ENCODE measurements at places on chromosomes 5 and 9.

DNA sequence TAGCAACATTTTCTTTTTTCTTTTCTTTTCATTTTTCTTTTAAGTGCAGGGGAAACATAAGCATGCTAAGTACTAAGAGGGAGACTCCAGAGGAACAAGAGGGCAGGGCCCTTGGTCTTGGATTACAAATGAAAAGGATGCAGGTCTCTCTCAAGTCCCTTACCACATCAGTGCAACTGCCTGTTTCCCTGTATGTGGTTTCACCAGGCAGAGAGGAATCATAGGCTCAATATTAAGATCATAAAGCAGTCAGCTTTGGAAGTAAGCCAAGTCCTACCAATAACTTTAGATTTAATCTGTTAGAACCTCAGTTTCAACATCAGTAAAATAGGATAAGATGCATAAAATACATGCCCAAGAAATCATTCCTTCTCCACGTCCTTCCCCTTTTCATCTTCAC is 422.7 kb upstream of the PAPPA start:
- DNase-seq = no peak

GRCh38 chr9:106779796-106780195 is 83.2 kb upstream of the ZNF462 start:
- no peak for DNase-seq

GRCh38 chr5:4050203-4050602 is 454.6 kb downstream of the IRX1 start:
- DNase-seq = no peak

- DNase-seq = no peak
Measured at GRCh38 chr5:119200795-119201194, 129.9 kb downstream of the DMXL1 start.

GRCh38 chr9:84375954-84376353 is 35.4 kb upstream of the SLC28A3 start:
- DNase-seq = no peak

- DNase-seq = no peak
Measured at GRCh38 chr9:113589407-113589806, 125.9 kb downstream of the RGS3 start.

DNA sequence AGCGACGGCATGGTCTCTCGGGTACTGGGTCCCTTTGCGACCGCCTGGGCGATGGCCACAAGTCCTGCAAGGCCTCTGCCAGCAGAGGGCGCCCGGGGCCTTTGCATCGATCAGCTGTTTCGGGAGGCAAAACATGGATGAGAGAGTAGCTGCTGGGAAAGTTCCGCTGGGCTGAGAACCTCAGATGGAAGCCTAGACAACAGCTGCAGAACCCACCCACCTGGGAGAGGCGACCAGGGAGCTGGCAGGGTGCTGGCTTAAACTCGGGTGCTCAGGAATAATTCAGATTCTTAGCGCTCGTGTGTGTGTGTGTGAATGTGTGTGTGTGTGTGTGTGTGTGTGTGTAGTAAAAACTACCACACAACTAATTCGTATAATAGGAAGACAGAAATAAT is 50.0 kb downstream of the TRIM32 start:
- DNase-seq = peak; percentile 7

DNA sequence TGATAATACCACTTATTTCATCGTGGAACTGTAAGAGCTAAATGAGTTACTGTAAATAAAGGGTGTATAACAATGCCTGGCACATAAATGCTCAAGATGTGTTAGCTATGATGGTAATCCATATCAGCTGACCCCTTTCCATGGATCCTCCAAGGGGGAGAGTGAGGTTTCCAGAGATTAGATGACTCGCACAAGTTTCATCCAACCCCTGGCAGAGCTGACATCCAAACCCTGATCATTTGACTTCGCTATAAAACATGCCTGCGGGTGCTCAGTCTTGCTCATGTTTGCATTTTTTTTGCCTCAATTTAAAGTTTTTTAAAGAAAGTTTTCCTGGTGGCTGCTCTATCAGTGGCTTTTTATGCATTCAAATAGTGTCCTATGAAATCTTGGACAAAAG is 145.7 kb upstream of the SMIM23 start:
- no peak for DNase-seq

GRCh38 chr9:133855371-133855770 is 117.2 kb upstream of the SARDH start:
- DNase-seq = no peak

DNA sequence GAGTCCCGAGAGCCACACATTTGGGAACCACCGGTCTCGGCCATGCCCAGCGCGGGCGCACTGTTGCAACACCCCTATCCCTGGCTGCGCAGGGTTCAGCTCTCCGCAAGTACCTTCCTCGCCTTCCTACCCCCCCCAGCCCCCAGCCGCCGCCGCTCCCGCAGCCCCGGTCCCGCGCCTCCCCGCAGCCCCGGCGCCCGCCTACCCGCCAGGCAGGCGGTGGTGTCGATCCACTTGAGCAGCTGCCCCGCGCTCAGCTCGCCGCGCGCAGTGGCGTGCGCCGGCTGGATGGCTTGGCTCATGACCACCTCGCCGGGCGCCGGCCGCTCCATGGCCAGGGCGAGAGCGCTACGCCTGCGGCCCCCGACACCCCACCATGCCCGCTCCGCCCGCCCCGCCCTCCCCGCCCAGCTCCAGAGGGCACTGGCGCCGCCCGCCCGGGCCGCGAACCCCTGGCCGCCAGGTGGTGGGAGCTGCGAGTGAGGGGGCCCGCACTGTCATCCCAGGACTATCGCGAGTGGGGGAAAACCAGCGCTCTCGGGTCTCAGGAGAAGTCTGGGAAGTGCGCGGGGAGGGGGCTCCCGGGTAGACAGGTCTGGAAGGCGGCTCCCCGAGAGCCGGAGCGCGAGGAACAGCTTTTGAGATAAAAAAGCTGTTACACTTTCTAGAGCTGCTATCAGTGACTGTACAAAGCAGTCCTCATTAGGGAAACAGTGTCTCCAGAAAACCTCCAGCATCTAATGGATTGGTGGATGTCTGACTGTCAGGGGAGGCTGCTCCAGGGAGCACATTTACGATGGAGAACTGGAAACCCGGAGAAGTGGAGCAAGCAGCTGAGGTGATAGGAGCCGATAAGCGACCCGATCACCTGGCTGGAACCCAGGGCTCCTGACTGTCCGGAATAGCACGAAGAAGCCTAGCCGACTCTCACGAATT is at the start of gene ACOT12:
Gene ACOT12, minus strand, starts transcription at position 352 of the 936 bp plus-strand sequence. Its CDS starts 20 bp downstream, at position 332.
- DNase-seq = no peak

- no peak for DNase-seq
Measured at GRCh38 chr5:149404746-149405549, 25.9 kb upstream of the IL17B start.

GRCh38 chr5:52786949-52787599 is 642 bp upstream of the ITGA1 start:
- DNase-seq = no peak

GRCh38 chr5:81326554-81326953 is 25.2 kb downstream of the ZCCHC9 start:
- no peak for DNase-seq

- DNase-seq = no peak
Measured at GRCh38 chr5:81763294-81763928, 12.5 kb upstream of the SSBP2 start.

GRCh38 chr9:23524607-23525155 is 301.4 kb downstream of the ELAVL2 start:
- DNase-seq = no peak

- peak; percentile 61 for DNase-seq
Measured at GRCh38 chr5:134436523-134437339, 25.1 kb upstream of the CDKN2AIPNL start.

- no peak for DNase-seq
Measured at GRCh38 chr5:61333321-61333953, 1.4 kb downstream of the ZSWIM6 start.

GRCh38 chr5:107554776-107555424 is 115.8 kb downstream of the EFNA5 start:
- DNase-seq = no peak

DNA sequence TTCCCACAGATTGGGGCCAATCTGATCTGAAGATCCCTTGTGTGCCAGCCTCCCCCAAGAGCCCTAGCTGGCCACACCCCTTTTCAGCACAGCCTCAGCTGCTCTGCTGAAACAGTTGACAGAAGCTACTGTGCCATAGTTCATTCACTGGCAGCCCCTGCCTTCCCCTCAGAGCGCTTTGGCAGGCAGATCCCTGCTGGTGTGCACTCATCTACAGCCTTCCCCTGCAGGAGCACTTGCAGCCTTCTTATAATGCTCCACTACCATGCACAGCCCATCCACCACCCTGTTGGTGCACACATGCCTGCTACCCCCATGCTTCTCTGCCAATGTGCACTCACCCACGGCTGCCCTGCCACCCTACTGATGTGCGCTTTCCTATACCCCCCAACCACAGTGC is 471.3 kb downstream of the MTRR start:
- DNase-seq = no peak

- DNase-seq = no peak
Measured at GRCh38 chr5:36277521-36278176, 24.1 kb downstream of the RANBP3L start.

DNA sequence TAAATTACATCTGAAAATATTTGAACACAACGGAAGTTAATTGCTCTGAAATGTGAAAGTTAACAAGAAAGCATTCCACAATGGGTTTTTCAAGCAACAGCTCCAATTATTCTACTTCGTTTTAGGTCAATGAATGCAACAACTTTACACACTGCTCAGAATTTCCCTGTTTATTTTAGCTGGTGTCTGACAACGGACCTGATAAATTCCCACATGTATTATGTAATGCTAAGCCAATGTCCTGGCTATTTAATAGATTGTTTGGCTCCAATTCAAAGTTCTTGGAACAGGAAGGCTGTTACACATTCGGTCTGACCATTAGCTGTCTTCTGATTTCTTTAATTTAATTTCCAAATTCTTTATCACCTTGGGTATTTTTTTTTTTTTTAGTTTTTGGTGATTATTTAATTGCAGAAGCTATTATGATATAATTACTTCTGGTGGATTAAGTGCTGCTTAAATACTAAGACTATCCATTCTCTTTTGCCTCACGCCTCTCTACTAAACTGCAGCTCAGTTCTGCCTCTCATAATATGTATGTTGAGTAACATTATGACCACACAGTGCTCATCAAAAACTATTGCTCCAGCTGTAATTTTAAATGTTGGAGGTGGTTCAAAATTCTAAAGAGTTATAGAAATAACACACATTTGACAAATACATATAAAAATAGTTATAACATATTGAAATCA is 57.9 kb downstream of the MEF2C start:
- peak; percentile 56 for DNase-seq

DNA sequence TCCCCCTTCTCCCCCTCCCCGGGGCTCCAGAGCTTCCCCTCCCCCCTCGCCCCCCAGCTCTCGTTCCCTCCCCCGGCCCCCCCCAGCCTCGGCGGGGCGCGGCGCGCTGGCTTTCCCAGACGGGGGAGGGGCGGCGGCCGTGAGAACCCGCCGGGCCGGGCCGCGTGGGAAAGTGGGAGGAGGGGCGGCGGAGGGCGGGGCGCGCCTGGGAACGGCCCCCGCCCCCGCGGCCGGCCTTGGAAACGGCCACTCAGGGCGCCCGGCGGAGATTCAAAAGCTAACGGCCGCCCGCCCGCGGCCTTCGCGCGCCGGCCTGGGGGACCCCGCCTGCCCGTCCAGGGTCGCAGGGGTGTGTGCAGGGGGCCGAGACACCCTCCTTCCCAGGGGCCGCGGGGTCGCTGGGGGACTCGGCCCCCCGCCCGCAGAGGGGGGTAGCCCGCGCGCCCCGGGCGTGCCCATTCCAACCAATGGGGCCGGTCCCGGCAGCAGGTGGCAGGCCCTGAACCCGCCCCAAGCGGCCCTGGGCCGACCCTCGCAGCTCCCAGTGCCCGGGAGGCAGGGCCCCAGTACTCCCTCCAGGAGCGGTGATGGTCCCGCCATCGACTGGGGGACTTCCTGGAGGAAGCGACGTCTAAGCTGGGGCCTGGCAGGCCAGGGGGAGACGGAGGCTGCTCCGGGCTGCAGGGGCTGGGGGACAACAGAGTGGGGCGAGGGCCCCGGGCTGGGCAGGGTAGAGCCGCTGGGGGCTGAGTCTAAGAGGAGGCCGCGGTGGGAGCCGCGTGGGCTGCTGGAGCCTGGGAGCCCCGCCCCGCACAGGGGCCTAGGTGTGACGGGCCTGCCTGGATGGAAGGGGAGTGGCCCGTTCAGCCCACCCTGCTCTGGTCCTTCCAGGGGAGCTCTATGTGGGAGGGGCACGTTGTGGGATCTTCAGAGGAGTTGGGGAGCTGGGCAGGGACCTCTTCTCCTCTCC is 14.2 kb upstream of the NRARP start:
- DNase-seq = no peak

DNA sequence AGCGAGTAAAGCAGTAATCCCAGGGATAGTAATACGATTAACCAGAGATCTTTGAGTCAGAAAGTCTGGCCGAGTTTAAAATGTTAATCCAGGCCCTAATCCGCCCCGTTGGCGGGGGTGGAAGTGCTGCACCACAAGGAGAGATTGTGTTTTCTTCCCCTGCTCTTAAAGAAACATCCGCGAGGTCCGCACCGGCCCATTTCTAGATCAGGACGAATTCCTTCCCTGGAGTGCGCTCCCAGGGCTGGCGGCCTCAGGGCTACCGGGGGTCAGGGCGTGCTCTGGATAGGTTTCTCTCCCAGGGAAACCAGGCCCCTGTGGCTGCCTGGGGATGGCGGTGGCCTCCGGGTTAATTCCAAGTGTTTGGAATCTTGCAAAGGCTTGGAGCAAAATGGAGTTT is 9.3 kb upstream of the NEUROG1 start:
- DNase-seq = no peak

- DNase-seq = no peak
Measured at GRCh38 chr5:157761690-157762621, 18.4 kb downstream of the LSM11 start.

- no peak for DNase-seq
Measured at GRCh38 chr9:115882911-115883310, 270.7 kb upstream of the PAPPA start.

DNA sequence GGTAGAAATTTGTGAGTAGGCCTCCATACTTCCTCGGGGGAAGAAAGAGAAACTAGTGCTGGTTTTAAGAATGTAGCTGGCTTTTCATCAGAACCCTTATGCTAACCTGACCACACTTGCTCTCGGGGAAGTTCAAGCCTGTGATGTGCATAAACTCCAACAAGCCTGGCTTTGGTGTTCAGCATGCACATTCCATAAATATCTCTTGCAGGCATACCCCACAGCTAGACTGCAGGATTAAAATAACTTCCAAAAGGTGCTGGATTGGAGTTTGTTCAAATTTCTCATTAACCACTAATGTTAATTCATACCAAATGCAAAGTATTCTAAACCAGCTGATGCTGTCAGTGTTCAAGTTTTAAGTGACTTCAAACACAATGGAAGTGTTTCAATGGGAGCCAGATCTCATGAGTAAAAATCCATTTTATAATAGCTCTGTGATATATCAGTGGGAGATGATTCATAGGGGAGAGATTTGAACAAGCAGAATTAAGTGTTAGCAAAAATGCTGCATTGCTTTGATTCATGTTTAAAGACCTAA is 79.4 kb downstream of the NPR3 start:
- no peak for DNase-seq

GRCh38 chr5:6434731-6435130 is 13.9 kb upstream of the UBE2QL1 start:
- DNase-seq = no peak

DNA sequence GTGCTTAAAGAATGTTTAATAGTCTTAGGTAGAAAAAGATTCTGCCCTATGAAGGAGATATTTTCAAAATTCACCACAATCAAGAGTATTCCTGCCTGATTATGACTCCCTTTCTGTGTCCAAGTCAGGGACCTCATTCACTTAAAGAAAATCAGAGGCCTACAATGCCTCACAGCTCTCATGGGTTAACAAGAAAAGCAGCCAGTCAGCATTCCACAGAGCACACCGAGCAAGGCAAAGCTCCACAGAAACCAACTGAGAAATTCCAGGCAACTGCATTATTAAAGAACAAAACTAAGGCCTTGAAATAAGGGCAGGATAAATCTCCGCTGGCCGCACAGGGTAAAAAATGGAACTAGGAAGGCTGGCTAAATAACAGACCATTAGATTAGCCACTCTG is 161.1 kb downstream of the TARS1 start:
- DNase-seq = no peak

GRCh38 chr9:33125461-33125860 is 41.7 kb downstream of the B4GALT1 start:
- no peak for DNase-seq
